Fibroblast of skin of left biceps (primary cell): ENCODE measurements at places on chromosomes 13 and 19.
A peak's percentile ranks its signal among the peaks of the same experiment; 100 is the strongest.

DNA sequence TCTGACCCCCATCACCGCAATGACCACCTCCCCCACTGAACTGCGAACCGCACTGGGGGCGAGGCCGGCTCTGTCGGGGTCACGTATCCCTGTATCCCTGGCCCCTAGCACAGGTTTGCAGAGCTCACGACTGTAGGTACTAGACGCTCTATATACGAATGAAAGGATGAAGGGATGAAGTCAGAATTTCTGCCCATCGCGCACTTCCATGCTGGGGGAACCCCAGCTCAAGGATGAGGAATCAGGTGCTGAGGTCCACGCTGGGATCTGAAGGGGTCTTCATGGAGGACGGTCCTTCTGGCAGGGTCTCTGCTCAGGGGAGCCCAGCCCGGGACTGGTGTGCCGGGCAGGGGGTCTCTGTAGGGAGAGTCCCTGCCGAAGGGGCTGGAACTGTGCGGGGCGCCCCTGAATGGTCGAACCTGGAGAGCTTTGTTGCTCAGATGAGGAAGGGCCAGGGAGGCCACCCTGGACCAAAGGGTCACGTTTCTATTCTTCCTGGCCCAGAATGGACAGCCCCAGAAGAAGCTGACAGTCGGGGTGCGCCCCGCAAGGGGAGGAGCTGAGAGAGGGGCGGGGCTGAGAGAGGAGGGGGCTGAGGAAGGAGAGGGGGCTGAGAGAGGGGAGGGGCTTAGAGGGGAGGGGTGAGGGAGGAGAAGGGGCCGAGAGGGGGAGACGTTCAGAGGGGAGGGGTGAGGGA lies 37.9 kb upstream of the SEMA6B start:
- DNase-seq: no peak

DNA sequence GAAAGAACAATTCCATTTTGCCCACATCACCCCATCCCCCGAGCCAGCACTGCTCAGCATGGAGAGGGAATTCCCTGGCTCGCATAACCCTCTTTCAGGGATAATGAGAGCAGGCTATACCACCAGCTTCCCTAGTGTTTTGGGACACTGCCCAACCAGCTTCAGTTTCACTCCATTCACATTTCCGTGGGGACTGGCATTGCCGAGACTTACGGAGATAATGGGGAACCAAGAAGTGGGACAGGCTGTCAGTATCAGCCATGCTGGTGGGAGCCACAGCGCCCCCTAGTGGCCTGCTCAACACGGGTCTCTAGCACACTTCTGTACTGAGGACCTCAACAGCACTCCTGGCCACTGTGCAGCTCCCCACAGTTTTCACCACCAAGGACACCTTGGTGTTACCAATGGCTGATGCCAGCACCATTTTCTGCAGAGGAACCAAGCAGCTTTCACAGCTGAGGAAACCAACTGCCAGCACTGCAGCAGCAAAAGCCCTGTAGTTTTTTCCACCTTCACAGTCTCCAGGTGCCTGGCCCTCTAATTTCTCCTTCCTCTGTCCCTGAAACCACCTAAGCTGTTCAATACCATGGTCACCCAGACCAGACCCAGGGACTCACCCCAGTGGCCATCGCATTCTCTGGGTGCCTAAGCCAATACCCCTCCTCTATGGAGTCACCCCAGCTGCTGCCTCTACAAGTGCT lies 23.7 kb downstream of the SLC6A16 start:
- DNase-seq: peak; percentile 2

- no peak for DNase-seq
Observed at GRCh38 chr13:77674852-77675251, 22.6 kb upstream of the SLAIN1 start.

DNA sequence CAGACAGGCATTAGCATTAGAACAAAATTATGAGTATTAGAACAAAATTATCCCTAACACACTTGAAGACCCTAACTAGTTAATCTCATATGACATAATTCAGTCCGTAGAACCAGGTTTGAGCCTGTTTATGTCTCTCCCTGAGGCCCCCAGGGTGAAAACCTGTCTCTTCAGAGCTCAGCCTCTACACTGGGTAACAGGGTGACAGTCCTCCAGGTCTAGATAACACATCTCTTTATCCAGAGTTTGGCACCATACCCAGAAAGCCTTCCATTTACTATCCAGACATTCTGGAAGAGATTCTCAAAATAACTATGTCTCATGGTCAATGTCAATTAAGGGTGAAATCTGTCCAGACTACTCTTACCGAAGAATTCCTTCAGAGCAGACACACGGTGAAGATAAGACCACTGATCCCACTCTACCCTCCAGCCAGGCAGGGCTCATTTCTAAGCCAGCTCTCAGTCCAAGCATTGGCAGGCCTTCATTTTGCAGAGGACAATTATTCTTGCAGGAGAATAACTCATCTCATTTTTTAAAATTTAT lies 1195.3 kb downstream of the EFNB2 start:
- no peak for DNase-seq

- DNase-seq: no peak
Observed at GRCh38 chr19:413756-414420, 4.9 kb upstream of the C2CD4C start.

DNA sequence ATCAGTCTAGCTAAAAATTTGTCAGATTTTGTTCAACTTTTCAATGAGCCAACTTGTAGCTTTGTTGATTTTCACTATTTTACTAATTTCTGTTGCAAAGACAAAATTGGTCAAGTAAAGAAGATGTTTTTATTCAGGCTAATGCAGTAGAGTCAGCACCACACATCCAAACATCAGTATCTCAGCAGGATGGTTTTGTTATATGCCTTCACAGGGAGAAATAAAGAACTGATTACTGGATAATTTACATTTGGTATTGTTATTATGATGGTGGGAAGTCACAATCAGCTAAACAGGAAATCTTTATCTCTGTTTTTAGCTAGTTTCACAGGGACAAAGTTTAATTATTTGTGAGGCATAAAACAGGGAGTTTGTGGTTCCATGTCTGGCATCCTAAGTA lies 713.4 kb downstream of the SLITRK5 start:
- no peak for DNase-seq

DNA sequence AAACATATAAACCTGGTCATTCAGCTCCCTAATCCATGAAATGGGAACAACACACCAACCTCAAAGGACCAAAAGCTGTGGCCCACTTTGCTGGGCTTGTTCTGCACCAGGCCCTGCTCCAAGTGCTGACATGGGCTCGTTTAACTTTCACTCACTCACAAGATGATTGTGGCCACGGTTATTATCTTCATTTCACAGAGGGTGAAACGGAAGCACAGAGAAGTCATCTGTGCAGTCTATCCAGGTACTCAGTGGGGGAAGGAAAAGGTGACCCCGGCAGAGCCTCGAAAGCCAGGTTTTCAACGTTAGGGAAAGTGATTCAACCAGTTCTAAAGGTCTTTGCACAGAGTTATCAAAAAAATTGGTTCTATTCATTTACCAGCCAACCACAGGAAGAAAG lies 68.0 kb downstream of the CRYL1 start:
- no peak for DNase-seq

- DNase-seq: no peak
Observed at GRCh38 chr19:45404557-45405434, at the start of gene PPP1R13L. Gene PPP1R13L, minus strand, starts transcription at chr19:45405069. Its CDS starts 6,751 bp downstream, at chr19:45398318.

DNA sequence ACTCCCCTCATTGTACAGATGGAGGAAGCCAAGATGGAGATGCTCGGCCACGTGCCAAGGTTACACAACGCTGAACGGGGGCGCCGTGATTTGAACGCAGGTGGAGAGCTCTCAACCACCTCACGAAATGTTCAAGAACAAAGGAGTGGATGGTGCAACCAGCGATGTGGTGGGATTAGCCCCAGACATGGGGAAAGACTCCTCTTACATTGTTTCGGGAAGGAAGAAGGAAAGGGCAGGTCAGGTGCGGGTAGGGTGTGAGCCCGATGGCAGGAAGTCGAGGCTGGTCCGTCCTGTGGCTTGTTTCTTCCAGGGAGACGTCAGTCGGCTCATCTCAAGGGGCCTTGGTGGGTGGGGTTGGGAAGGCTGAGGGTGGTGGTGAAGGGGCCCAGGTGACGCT lies 7.1 kb upstream of the KLK14 start:
- no peak for DNase-seq

- DNase-seq: no peak
Observed at GRCh38 chr13:94657167-94657566, 55.2 kb downstream of the SOX21 start.

DNA sequence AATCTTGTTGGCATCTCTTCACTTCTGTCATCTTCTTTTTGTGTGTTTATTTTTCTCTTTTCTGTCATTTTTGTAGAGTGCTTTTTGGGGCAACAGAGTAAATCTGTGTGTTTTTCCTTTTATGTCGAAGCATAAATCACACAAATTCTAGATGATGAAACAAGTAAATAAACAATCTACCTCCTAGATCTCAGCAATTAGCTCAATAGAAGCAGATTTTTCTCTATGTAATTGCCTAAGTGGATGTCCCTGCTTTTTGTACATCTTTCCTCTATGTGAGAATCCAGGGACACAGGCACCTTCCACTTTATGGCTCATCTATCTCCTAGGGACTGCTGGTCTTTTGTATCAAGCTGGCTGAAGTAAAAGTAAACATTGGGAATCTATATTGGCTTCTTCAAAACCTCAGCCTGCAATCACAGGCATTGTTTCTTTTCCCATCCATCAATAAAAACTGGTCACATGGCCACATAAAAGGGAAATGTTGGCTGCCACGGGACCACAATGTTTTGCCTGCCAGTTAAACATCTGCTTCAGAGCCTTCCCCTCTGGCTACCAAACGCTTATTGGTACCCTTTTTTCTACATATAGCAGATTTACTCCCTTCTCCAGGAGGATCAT lies 323.8 kb downstream of the LMO7 start:
- no peak for DNase-seq

DNA sequence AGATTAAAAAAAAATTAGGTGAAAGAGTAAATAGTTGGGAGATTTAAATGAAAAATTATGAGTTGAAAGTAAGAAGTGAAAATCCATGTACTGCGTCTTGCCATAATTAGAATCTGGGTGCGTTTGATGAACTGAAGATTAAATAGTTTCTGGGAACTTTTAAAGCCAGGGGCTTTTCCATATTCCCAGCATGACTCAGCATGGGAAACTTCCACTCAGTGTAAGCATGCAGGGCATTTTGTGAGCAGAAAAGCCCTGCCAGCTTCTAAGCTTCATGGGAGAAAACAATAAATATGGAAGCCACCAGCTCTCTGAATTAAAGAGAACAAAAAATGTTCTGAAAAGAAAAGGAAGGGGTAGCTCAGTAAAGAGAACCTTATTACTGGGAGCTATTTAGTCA lies 62.0 kb upstream of the EDNRB start:
- peak; percentile 38 for DNase-seq
